ENCODE measurements at places on chromosomes 3 and 15.
A peak's percentile ranks its signal among the peaks of the same experiment; 100 is the strongest.

DNA sequence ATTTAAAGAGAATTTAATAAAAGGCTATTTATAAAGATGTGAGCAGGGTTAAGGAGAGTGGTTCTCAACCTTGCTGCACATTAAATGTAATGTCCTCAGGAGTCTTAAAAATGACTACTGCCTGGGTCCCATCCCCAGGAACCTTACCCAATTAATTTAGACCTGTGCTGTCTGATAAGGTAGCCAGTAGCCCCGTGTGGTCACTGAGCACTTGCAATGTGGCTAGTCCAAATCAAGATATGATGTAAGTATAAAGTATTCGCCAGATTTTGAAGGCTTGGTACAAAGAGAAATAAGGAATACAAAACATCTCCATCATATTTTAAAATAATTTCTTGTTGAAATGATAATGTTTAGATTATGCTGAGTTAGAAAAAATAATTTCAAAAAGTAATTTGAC lies 343.3 kb upstream of the PPP2R3A start:
- DNase-seq, result no peak

DNA sequence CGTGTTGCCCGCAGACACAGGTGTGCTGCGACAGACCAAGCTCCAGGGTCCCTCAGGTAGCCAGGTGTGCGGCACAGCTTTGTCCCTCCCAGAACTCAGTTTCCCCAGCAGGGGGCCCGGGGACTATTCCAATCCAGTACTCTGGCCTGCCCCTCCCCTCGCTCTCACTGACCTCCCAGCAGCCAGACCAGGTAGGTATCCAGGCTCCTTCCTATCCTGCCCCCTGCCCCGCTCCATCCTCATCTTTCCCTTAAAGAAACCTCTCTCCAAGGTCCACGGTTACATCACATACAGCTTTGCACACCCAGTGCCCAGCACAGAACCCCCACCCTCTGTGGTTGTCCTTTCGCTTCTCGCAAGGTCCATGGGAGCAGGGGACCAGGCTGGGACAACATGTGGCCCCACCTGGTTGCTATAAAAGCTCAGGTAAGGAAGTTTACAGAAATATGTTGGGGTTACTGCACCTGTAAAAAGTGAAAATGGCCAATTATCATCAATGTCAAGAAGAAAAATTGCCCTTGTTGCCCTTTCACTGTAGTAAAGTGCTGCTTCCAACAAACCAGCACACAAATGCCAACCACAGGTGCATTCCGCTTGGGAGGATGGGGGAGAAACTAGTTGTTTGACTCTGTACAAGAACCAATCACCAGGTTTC lies 7.3 kb upstream of the CYP11A1 start:
- no peak for DNase-seq

DNA sequence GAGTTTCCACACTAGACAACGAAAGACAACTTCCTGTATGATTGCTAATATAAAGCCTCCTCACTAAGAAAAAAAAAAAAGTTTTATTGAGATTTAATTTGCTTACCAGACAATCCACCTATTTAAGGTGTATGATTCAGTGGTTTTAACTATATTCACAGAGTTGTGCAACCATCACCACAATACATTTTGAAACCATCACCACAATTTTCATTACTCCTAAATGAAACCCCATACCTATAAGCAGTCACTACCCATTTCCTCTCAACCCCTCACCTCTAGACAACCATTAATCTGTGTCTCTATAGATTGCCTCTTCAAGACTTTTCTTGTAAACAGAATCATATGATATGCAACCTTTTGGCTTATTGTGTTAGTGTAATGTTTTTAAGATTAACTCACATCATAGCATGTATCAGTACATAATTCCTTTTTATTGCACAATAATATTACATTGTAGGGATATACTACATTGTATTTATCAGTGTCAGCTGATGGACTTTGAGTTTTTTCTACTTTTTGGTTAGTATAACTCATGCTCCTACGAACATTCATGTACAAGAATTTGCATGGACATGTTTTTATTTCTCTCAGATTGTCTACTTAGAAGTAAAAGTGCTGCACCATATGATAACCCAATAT lies 339.7 kb downstream of the NLGN1 start:
- DNase-seq, result no peak

GRCh38 chr15:69014454-69014853 lies at the start of gene NOX5:
NOX5 (plus strand) TSS chr15:69014695; CDS start chr15:69014736, 41 bp downstream.
- DNase-seq, result no peak

DNA sequence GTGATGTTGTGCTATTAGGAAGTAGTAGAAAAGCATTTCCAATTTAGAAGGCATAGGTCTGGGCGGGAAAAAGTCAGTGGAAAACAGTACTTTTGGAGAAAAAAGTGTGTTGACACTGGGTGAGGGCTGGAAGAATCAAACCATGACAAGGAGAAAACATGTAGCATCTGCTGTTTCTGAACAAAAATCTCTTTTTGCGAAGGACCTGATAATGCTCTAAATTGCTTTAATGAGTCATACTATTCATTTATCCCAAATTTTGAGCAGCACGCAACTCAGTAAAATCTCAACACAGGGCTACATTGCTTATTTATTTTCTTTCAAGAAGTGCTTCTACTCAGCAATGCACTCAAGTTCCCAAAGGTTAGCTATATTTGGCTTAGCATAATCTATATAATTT lies 292.7 kb downstream of the DIPK2A start:
- DNase-seq, result no peak

- DNase-seq, result peak; percentile 25
Measured at GRCh38 chr3:197298945-197299854, 788 bp upstream of the DLG1 start.

DNA sequence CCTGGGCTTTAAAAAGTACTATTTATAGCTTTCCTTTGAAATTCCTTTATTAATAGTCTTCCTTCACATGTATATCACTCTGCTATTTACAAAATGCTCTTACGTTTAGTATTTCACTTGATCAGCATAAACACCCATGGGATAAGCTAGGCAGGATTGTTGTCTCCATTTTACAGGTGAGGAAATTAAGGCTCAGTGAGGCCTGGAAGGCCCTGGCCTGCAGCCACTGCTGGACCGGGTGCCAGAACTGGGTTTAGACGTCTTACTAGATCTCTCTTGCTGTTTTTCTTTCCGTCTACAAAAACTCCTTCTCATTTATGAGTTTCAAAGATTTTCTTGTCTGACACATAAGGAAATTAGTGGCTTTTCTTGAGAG lies 236.4 kb downstream of the LPP start:
- no peak for DNase-seq

Data from stimulated activated CD4-positive, alpha-beta T cell treated with anti-CD3 and anti-CD28 coated beads, TNF-alpha, amount 100 ng/mL, for 48 hours (primary cell).